Lung microvascular endothelial cell (primary cell): ENCODE measurements at places on chromosomes 2 and 18. TPM values are rescaled to one million over a fixed set of nuclear protein-coding genes. Genes with fewer than 3 reads are reported as not detected.

DNA sequence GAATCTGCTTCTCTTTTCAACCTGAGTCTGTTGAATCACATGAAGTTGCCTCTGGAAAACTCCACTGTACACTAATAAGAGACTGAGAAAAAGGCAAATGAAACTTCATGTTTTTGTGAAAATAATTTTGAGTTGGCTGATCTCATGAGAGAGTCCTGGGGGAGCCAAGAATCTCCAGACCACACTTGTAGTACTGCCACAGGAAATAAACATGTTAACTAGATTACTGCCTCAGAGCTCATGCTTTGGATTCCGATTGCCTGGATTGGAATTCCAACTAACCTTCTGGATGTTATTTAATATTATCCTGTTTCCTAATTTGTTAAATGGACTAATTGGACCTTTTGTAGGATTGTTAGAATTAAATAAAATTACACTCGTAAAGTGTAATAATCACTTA is 25.2 kb downstream of the NUP35 start:
- DNase-seq: no peak

GRCh38 chr2:39696838-39697237 is 31.1 kb downstream of the TMEM178A start:
- peak; percentile 88 for DNase-seq

- no peak for DNase-seq
Observed at GRCh38 chr2:183371545-183371944, 247.3 kb downstream of the NUP35 start.

- no peak for DNase-seq
Observed at GRCh38 chr18:64142904-64143303, 6.0 kb downstream of the LINC00305 start.

DNA sequence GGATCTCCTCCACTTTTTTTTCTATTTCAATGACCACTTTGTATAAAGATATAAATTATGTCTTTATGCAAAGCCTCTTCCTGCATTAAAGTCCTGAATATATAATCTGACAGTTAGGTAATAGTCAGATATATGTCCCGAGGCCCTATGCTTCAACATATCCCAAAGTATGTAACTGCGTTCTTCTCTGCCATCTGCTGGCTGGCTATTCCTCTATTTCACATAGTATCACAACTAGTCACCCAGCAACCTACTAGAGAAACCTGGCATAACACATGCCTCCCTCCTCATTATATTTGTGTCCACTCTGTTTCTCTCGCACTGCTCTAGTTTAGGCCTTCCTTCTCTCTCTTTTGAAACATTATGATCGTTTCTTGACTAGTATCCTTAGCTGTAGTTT is 640.8 kb downstream of the DPP10 start:
- no peak for DNase-seq

- DNase-seq: no peak
Observed at GRCh38 chr18:70641156-70641775, 352.4 kb downstream of the SOCS6 start.

GRCh38 chr2:122027510-122028217 is 272.2 kb downstream of the TSN start:
- DNase-seq: no peak

GLB1L gene
- total RNA-seq: 2.8 and 4.4 TPM in 2 replicates

GCG gene
- not detected in 2 replicates for total RNA-seq

DNAJC5G gene
- total RNA-seq: 0.44 and 1.4 TPM in 2 replicates

THSD7B gene
- total RNA-seq: not detected in 2 replicates

HOXD12 gene
- total RNA-seq: not detected in 2 replicates

PAPOLG gene
- 8.9 and 12.3 TPM in 2 replicates for total RNA-seq
